Uterus (tissue), 4 donors: ENCODE measurements at places on chromosomes 6 and 20. TPM values are rescaled to one million over a fixed set of nuclear protein-coding genes. Genes with fewer than 3 reads are reported as not detected.

- DNase-seq, result no peak
Measured at GRCh38 chr20:46984405-46984804, 89.8 kb downstream of the EYA2 start.

DNA sequence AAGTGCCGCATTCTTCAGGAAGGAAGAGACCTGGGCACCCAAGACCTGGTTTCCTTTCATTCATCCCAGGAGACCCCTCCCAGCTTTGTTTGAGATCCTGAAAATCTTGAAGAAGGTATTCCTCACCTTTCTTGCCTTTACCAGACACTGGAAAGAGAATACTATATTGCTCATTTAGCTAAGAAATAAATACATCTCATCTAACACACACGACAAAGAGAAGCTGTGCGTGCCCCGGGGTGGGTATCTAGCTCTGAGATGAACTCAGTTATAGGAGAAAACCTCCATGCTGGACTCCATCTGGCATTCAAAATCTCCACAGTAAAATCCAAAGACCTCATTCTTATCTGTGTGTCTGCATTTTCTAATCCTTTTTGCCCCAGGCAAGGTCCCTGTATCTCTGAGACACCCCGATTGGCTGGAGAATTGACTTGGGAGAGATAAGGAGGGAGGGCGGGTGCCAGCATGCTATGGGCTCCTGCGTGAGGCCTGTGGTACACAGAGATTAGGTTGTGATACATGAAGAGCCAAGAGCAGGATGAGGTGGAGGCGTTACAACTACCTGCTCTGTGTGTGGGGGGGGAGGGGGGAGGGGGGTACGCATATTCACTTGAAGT lies 4.8 kb downstream of the MUC21 start:
- DNase-seq, result no peak

The XKR7 gene
- total RNA-seq, result not detected

The MYMX gene
- not detected for total RNA-seq

The SLPI gene
- total RNA-seq, result 57.4 TPM

The NKX2-4 gene
- not detected for total RNA-seq
